ENCODE measurements at places on chromosomes 4 and X.

DNA sequence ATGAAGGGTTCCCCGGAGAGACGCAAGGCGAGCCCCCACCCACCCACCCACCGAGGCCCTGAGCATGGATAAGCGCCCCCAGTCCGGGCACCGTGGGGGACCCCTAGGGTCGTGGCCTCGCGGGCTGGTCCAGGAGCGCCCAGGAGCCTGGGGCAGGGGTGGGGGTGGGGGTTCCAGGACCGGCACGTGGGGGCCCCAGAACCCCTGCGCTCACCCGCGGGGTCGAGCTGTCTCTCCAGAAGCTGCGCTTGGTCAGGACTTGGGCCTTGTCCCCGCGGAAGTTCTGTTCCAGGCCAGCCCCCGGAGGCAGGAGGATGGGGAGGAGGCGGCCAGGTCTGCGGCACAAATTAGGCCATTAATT is 11.2 kb upstream of the SHOX start:
- DNase-seq, result no peak

DNA sequence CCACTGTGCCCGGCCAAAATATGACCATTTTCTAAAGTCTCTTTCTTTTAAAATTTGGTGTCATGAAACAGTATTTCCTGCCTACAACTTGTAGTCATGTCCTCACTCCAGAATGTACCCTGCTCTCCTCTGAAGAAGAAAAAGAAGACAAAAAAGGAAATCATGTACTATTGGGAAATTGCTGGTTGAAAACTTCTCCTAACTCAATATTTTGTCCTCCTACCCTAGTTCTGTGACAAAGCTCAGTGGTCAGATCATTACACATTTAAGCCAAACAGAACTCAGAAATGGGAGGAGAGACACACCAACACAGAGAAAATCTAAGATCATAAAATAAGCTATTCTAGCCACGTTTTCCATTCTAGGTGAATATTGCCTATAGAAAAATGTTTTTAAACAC is 127.7 kb downstream of the IRF2 start:
- no peak for DNase-seq

DNA sequence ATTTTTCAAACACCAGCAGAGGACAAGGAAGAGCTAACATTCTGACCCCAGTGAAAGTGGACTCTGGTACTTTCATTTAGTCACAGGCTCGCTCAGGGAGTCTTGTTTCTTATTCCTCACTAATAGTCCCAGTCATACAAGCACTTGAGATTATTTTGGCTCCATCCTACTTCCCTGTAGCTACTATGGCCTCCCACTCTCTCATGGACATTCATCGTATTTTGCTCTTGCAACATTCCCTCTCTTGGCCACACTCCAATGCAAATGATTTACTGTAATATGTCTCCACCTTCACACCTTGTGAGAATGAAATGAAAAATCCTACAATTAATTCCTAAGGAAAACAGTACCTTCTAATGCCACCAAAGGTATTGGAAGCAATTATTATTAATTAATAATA is 21.3 kb downstream of the PLRG1 start:
- no peak for DNase-seq

DNA sequence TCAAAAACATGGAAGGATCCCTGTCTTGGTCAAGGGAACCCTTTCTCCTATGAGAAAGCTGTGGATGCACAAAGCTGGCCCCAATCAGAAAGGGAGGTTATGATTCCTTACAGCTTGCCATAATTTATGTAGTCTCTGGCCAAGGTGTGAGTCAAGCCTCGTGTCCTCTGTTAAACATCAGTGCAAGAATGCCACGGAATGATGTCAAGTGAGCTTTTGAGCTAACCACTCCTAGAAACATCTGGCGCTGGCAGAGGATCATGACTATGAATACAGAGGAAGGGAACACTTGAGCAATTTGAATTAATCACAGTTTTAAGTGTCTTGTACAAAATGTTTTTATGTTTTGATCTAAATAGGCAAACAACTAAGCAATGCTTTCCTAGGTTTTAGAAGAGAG is 51.5 kb upstream of the RAP2C start:
- no peak for DNase-seq

DNA sequence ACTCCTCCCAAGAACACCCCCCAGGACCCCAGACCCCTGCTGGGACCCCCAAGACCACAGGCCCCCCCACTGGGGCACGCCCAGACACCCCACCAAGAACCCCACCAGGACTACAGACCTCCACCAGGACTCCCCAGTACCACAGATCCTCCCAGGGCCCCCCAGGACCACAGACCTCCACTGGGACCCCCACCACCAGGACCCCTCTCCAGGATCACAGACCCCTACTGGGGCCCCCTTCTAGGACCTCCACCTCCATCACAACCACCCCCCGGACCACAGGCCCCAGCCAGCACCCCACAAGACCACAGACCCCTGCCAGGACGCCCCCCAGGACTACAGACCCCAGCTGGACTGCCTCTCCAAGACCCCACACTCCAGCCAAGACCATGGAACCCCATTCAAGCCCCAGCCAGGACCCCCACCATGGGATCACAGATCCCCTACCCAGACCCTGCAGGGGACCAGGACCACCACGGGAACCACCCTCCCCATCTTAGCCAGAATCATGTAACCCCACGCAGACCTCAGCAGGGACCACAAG is 855 bp upstream of the DHRSX start:
- DNase-seq, result no peak

DNA sequence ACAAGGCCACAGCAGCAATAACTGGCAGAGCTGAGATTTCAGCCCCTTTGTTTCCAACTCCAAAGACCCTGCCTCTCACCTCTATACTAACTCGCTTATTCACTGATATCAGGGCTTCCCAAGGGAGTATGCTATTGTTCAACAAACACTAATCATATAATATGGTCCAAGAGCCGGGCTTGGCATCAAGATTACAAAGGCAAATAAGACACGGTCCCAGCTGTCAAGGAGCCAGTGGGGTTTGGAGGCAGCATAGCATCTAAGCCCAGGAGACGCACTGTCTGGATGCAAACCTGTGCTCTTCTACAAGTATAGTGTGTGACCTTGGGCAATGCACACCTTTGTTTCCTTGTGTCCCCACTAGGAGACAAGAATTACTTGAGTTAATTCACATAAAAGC is 28.7 kb downstream of the PAPSS1 start:
- no peak for DNase-seq

DNA sequence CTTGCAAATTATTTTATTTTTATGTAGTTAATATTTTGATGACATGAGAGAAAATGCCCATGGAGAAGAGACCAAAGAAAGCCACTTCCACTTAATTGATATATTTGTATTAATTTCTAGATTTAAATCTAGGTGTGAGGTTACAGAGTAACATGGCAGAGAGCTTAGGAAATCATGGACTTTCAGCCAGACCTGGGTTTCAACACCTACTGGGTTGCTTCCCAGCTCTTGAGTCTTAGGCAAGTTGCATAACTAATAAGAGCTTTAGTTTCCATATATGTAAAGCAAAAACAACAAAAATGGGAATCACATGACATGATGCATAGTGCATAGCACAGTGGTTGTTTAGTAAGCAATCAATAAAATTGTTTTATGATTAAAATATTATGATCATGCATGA is 413.3 kb downstream of the CCSER1 start:
- no peak for DNase-seq

DNA sequence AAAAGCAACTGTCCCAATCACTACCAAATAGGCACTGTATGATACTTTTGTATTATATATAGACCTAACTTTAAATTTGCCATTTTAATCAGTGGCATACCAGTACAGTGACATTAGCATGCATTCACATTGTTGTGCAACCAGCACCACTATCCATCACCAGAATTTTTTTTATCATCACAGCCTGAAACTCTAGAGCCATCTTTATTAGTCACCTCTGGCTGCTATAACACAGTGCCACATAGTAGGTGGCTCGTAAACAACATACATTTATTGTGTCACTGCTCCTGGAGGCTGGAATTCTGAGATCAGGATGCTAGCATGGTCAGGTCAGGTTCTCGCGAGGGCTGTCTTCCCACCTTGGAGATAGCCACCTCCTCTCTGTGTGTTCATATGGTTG is 188.4 kb upstream of the GALNT7 start:
- DNase-seq, result no peak
